ENCODE measurements at places on chromosomes 5 and 9.

- DNase-seq = no peak
Observed at GRCh38 chr9:136997830-136998234, 1.5 kb upstream of the CLIC3 start.

GRCh38 chr9:16258191-16258590 is 612.3 kb downstream of the BNC2 start:
- DNase-seq = no peak

GRCh38 chr5:61386045-61386800 is 54.2 kb downstream of the ZSWIM6 start:
- DNase-seq = no peak

DNA sequence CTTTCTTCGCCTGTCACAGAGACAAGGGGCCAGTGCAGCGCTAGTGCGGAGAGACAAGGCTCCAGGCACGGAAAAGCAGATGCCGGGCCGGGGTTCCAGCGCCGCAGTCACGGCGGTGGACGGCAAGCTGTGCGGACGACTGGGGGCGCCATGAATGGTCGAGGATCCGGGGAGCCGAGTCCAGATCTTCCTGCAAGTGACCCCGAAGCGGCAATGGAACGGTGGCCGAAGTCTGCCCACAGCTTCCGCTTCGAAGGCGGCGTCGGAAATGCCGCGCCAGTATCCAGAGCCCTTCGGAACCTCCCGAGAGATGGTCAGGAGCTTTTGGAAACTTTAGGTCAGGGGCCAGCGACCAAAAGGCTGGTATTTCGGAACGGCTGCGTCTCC is 601 bp upstream of the FAF2 start:
- DNase-seq = no peak

DNA sequence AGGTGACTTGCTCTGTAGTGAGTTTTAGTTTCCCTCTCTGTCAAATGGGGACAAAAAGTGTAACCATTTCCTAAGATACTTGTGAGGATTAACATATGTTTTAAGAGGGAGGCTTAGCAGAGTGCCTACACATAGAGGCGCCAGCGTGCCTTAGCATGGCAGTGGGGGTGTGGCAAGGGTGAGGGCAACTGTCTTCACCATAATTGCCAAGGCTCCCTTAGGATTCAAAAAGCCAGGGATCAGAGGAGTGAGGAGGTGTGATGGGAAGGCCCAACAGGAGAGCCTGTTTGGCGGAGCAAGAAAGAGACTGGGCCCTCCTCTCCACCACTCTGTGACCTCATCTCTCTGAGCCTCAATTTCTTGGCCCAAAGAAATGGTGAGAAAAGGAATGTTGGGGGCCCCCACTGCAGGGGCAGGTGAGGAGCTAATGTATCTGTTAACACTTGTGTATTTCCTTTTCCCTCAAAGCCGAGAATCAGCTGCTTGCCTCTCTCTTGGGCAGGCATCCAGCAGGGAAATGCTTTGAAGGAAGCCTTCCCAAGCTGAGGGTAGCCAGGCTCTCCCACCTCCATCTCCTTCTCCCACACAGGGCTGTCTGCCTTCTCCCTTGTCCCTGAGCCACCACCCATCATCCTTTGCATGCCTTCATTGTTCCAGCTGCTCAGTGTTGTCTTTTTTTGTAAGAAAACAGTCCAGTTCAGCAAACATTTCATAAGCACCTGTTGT is 76.0 kb downstream of the DAB2IP start:
- DNase-seq = no peak

GRCh38 chr5:151780348-151780747 is 8.6 kb downstream of the G3BP1 start:
- no peak for DNase-seq

DNA sequence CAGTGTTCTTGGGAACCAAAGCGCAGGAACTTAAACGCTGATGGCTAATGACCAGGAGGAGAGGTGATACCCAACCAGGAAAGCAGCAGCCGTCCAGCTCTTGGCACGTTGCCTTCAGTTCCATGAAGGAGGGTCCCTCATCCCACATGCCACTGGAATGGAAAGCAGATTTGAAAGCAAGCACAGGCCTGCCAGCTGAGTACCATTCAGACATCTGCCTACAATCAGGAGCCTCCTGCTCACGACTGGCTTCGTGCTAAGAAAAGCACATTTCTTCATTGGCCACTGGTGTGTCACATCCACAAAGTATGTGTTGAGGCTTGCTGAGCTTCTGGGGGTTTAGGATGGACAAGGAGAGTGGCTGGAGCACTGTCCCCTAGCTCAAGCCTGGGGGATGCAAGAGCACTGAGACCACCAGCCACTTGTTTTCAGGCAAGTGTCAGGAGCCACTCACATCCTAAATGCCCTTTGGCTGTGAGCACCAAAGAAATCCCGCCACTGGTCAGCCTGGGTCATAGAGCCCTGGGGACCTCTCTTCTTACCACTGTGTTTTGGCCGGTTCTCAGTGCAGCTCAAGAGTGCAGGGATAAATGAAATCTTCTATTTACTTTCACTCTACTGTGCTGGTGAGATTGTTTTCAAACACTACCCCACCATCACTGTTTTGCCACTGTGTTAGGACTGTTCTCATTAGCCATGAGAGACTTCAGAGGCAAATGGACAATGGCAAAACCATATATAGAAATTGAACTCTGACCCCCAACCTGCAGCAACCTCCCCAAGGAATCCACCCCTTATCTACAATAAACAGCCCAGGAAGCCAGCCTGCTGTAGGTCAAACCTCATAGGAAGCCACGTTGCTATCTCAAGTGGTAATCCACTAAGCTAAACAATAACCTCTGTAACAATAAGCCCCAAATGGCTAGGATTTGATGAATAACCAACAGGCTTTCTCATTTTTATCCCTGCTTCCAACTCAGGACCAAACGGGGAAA is 58.3 kb downstream of the MTX3 start:
- DNase-seq = no peak

DNA sequence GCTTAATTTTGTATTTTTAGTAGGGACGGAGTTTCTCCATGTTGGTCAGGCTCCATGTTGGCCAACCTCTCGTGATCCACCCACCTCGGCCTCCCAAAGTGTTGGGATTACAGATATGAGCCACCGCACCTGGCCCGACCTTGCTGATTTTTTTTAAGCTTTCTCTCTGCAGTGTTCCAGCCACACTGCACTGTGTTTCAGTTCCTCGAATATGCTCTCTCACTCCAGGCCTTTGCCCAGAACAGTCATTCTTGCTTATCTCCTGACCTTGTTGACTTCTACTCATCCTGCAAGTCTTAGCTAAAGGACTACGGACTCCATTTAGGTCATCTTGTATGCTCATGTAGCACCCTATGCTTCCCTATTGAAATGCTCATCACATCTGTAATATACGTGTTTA is 3.3 kb downstream of the SNAPC3 start:
- DNase-seq = no peak

DNA sequence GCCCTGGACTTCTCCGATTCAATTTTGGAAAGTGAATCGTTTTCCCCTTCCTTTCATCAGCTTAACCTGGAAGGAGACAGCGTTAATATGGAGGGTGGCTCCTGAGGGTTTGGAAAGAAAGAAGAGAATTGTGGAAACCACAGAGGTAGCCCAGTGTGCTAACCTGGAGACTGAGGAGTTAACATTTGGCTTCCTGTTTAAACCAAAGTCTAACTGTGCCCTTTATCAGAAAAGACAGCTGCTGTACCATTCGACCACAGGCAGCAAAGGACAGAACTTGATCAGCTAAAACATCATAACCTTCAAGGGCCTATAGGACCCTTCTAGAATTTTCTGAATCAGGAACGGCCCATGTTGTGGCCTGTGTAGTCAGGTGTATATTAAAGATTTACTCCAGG is 735 bp downstream of the IDNK start:
- no peak for DNase-seq

DNA sequence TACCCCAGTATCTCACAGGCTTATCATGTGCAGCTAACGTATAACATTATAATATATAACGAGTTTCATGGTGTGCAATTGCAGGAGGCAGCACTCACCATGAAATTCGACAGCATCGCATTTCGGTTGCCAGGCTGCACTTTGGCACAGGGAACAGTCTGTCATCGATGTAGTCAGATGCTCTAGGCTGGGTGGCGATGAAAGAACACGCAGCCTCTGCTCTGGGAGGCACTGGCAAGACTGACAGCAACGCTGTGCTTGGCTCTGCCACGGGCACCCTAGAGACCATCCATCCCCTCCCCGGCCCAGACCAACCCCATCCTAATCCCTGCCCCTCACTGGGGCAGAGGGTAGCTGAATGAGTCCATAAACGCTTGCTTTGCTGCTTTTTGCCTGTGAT is 290.8 kb downstream of the MED10 start:
- DNase-seq = no peak

- DNase-seq = no peak
Observed at GRCh38 chr5:80885396-80886000, 74.7 kb upstream of the RASGRF2 start.

GRCh38 chr9:995781-996180 is 19.3 kb downstream of the DMRT3 start:
- DNase-seq = no peak

DNA sequence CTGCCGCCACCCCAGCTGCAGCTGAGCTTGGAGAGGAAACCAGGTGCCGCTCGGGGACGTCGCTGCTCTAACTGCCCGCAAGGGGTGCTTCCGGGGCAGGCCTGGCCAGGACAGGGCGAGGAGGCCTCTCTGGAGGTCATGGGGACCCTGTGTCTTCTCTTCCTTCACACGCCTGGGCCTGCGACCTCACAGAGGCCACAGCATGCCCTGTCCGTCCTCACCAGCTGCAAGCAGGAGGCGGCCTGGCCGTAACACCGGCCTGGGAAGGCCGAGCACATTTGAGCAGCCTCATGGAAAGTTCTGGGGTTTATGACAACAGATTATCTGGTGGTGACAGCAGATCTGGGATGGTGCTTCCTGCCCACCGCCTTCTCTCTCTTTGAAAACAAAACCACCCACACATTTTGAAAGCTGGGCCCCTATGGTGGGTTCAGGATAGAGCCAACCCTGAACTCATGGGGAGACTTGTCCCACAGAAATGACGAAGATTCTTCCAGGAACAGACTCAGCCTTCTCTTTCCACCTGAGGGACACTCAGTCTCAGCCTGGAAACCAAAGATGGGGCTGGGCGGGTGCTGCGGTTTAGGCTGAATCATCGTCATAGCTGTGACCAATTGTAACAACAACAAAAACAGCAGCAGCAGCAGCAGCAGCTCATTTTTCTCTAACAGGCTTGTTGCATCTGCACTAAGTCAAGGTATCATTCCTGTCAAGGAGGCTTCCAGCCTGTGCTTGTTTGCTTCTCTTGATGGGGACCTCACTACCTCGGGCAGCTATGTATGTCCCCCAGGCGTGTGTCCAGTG is 99.6 kb upstream of the RAPGEF1 start:
- DNase-seq = peak; percentile 59

DNA sequence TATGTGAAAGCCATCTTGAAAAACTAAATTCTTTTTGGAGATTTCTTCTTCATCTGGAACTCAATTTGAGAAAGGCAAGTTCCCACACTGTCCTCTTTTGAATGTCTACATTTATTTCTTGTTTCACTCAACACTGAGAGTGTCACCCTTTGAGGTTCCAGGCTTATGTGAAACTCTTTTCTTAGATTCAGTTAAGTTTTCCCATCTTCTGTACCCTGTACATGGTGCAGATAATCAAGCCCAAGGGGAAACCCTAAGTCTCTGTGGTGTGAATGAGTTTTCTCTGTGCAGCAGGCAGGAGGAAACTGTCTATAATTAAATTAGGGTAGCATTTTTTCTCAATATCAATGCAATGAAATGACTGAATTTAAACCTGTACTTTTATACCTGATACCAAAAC is 72.3 kb upstream of the PRLR start:
- no peak for DNase-seq

- no peak for DNase-seq
Observed at GRCh38 chr9:106065136-106065535, 370.8 kb downstream of the TMEM38B start.

- no peak for DNase-seq
Observed at GRCh38 chr9:92140754-92141143, 25.5 kb upstream of the SPTLC1 start.

DNA sequence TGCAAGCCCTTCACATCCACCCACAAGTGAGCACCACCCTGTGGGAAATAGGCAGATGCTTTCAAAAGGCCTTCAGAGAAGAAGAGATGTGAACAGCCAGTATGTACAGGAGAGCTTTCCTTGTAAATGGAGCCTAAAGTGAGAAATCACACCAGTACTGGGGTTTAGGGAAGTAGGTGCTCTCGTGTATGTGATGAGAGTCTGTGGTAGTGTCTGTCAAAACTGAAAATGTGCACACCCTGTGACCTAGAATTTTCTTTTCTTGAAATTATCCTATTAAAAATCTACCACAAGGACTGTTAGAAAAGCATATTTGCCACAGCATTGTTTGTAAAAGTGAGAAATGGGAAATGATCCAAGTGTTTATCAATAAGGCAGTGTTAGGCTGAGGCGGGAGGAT is 16.6 kb downstream of the OTULINL start:
- no peak for DNase-seq

Measured in astrocyte of the cerebellum (primary cell).